Vagina (tissue), 2 donors: ENCODE measurements at places on chromosomes 3 and 15. TPM values are rescaled to one million over a fixed set of nuclear protein-coding genes. Genes with fewer than 3 reads are reported as not detected.

- no peak for DNase-seq
Measured at GRCh38 chr3:10600296-10600714, 94.9 kb upstream of the ATP2B2 start.

GRCh38 chr3:150544726-150545125 lies 1.6 kb downstream of the SERP1 start:
- no peak for DNase-seq

DNA sequence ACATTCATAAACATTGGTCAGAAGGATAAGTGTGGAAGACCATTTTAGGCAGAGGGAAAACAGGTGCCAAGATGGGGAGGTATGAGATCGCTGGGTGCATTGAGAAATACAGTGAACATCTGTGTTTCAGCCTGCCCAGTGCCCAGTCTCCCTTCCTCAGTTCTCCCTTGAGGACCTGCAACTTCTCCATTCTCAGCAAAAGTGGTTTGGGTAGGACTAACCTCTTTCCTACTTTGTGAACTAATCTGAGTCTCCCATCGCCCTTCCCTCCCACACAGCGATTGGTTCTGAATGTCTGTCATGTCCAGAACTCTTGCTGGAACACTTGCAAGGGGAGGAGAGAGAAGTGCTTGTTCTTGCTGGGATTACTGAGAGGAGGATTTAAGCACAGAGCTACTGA lies 10.9 kb upstream of the CCNL1 start:
- no peak for DNase-seq

- no peak for DNase-seq
Measured at GRCh38 chr15:50163719-50164410, 18.1 kb upstream of the SLC27A2 start.

ZNF280D gene
- 57.9 TPM for total RNA-seq

HRH1 gene
- total RNA-seq: 9.3 TPM

ROBO2 gene
- 11.0 TPM for total RNA-seq
